Neural crest cell (in vitro differentiated cells): ENCODE measurements at places on chromosomes 11 and 22.

- DNase-seq = no peak
Measured at GRCh38 chr11:64716473-64717267, 6.3 kb downstream of the NRXN2 start.

- peak; percentile 65 for DNase-seq
Measured at GRCh38 chr11:27720277-27720830, 20.1 kb upstream of the BDNF start.

- DNase-seq = no peak
Measured at GRCh38 chr11:16856022-16856471, 117.6 kb downstream of the C11orf58 start.

GRCh38 chr11:36161572-36161971, 127.7 kb downstream of the COMMD9 start:
- no peak for DNase-seq

DNA sequence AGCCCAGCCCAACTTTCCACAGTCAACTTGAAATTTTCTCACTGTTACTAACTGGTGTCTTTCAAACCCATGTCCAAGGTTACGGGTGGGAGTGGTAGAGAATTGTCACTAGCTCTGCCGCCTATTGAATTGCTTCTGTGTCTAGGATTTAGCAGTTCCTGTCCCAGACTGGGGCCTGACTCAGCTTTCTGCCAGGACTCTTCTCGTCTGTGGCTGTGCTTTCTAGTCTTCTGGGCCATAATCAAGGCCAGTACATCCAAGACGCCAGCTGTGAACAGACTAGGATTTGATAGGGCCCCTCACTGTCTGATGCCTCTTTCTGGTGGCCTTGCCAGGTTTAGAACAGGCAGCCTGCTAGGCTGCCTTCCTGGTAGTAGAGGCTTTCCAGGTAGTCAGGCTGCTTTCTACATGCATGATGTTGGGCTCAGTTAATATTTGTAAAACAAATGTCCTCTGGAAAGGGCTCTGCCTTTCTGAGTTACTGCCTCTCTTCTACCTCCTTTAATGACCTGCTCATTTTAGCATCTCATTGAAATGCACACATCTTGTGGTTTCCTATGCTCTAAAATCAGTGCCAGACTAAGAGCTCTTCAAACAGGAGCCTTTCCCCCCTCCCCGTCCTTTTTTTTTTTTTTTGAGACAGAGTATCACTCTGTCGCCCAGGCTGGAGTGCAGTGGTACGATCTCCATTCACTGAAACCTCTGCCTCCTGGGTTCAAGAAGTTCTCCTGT, 13.1 kb upstream of the HIKESHI start:
- DNase-seq = no peak

GRCh38 chr11:82261367-82261766, 472.3 kb downstream of the FAM181B start:
- DNase-seq = no peak

DNA sequence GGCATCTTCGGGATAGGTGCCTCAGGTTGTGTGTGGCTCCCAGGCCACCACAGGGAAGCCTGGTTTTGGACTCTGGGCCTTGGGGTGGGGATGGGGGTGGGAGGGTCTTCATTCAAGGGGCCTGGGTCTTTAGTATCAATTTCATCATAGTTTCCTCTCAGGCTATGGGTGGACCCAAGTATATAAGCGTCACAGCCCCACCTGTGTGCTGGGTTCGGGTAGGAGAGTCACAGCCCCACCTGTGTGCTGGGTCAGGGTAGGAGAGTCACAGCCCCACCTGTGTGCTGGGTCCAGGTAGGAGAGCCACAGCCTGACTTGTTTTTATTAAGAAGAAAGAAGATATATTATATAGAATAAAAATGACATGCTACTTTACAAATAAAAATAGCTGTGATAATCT, 422.1 kb downstream of the BRD1 start:
- DNase-seq = no peak

GRCh38 chr11:19110295-19110694, 6.7 kb upstream of the ZDHHC13 start:
- no peak for DNase-seq

DNA sequence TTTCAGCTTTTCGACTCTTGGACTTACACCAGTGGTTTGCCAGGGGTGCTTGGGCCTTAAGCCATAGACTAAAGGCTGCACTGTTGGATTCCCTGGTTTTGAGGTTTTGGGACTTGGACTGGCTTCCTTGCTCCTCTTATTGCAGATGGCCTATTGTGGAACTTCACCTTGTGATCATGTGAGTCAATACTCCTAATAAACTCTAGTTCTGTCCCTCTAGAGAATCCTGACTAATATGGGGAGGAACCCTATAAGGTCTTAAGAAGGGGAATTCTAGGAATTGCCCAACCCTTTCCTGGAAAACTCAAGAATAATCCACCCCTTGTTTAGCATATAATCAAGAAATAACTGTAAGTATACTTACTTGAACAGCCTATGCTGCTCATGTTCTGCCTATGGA, 491.8 kb downstream of the TMEM135 start:
- DNase-seq = no peak

DNA sequence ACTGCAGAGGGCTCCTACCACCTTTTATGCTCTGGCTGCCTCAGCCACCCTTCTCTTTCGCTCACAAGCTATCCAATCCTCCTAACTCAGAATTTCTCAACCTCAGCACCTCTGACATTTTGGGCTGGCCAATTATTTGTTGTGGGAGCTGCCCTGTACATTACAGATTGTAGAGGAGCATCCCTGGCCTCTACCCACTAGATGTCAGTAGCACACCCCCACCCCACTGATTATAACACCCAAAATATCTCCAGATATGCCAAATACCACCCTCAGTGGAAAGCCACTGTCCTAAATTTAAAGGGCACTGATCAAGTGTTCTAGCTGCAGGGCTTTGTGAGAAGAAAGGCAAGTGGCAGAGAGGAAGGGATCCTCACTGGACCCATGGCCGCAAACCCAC, 443.1 kb downstream of the SOX6 start:
- DNase-seq = no peak

- no peak for DNase-seq
Measured at GRCh38 chr22:30305906-30306626, 16.8 kb upstream of the CASTOR1 start.

DNA sequence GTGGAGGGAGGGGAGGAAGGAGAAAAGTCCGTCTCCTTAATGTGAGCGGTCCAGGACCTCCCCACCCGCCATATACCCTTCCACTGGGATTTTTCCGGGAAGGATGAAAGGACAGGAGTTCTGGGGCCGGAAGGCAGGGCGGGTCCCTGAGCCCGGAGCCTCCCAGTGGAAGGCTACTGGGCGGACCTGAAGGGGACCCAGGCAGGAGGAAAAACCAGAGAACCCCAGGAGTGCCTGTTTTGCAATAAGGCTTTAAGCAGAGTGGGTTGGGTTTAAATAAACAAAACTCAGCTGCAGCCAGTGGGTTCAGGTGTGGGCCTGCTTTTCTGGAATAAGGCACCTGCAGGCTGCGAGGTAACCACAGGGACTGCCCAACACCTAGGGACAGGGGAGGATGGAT, 1.7 kb upstream of the CELSR1 start:
- DNase-seq = no peak

DNA sequence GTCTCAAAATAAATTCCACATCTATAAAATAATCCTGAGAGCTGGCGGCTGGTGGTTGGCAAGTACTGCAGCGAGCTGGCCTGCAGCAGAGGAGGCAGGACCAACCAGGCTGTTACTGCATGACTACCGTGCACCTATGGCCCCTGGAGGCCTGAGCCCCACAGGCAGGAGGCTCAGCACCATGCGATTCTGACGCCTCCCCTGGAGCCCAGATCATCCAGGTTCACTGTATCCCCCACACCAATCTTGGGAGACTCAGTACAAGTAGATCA, 159.5 kb upstream of the NCAM1 start:
- no peak for DNase-seq

GRCh38 chr22:17562906-17563870, at the start of gene SLC25A18:
TSS of gene SLC25A18 (plus strand) at chr22:17563498. CDS start at chr22:17579945, 16,447 bp downstream.
- DNase-seq = no peak

- no peak for DNase-seq
Measured at GRCh38 chr22:33124471-33124870, 66.3 kb upstream of the SYN3 start.

DNA sequence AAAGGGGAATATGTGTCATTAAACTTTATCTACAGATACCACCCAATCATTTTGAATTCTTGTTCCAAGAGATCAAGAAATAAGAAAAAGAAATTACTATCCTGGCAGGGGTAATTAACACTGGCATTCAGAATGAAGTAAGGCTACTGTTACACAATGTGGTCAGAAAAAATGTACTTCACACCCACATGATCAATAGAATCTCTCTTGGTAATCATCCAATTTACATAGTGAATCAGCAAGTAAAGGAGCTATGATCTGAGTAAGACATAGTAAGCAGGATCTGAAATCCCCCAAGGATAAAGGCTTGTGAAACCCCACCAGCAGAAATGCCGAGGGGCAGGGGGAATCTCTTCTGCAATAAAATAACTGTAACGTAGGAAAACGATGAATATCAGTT, 466.5 kb downstream of the FAM181B start:
- no peak for DNase-seq

- no peak for DNase-seq
Measured at GRCh38 chr22:49420651-49421050, 407.0 kb downstream of the BRD1 start.

DNA sequence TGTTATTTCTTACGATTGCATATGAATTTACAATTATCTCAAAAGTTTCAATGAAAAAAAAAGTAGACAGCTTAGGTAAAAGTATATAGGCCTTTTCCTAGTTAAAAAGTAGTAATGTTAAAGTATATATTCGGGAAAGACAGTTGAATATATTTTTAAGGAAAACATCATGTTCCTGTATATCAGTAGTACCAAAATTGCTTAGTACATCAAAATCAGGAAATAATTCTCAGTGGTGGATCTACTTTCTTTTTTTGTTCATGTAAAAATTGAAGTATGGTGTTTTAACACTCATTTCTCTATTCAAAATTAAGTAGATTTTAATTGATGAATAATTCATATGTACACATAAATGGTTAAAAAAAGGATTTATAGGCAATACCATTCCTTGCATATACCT, 73.9 kb downstream of the USP47 start:
- DNase-seq = no peak

DNA sequence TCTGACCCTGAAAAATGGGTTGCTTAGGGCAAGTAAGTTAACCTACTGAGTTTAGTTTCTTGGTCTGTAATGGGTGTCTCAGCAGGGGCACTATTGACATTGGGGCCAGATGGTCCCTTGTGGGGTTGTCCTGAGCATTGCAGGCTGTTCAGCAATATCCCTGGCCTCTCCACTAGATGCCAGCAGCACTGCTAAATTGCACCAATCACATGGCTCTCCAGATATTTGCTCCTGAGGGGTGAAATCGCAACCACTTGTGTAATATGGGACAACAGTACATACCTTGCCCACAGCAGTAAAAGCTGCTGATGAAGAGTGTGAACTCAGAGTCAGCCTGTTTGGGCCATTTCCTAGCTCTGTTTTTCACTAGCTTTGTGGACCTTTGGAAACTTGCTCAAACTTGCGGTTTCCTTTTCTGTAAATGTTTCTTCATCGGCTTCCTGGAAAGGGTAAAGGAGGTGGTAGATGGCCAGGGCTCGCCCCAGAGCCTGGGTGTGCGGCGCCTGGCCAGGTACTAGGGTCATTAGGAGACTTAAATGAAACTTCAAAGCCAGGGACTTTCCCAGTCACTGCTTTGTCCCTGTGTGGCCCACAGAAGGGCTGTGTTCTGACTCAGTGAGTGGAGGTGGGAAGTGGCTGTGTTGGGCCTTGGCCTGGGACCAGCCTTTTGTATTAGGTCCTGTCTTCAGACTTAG, 13.0 kb downstream of the NCF4 start:
- DNase-seq = no peak

GRCh38 chr11:63906585-63906984, 10.4 kb downstream of the RCOR2 start:
- DNase-seq = no peak

- no peak for DNase-seq
Measured at GRCh38 chr11:34252015-34252414, 105.8 kb downstream of the ABTB2 start.

- DNase-seq = no peak
Measured at GRCh38 chr11:110566577-110566976, 136.8 kb downstream of the FDX1 start.

GRCh38 chr22:27060190-27060589, 402.8 kb downstream of the MIAT start:
- DNase-seq = no peak

DNA sequence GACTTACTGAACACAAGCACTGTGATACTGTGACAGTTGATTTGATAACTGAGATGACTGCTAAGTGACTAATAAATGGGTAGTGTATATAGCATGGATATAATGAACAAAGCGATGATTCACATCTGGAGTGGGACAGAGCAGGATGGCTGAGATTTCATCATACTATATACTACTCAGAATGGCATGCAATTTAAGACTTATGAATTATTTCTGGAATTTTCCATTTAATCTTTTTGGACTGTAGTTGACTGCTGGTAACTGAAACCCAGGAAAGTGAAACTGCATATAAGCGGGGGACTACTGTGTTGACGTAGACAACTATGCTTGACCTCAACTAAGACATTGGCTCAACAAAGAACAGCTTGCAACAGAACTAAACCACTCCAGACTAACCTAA, 20.0 kb upstream of the NUCB2 start:
- no peak for DNase-seq

GRCh38 chr11:75394085-75394840, 5.1 kb upstream of the RPS3 start:
- DNase-seq = no peak
